NCI-H526 treated with DMSO at 0.1 percent for 48 hours (cell line): ENCODE measurements at places on chromosomes 4 and X.

GRCh38 chrX:139554376-139554775 lies 23.8 kb downstream of the F9 start:
- no peak for DNase-seq

DNA sequence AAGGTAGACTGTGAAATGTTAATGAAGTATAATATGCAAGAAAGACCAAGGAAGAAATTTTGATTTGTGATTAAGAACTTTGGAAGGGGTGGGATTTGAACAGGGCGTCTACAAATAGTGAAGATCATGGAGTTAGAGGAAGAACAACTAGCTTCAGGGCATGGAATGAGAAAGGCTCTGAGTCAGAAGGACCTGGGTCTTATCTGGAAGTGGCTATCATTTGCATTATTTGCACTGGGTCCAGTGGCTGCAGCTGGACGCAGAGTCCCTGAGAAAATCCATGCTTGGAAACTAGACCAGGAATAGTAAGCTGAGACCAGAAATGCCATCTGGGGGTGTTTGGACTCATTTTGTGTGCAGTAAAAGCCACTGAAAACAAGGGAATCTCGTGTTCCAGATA lies 4.3 kb upstream of the LIMCH1 start:
- DNase-seq = no peak

DNA sequence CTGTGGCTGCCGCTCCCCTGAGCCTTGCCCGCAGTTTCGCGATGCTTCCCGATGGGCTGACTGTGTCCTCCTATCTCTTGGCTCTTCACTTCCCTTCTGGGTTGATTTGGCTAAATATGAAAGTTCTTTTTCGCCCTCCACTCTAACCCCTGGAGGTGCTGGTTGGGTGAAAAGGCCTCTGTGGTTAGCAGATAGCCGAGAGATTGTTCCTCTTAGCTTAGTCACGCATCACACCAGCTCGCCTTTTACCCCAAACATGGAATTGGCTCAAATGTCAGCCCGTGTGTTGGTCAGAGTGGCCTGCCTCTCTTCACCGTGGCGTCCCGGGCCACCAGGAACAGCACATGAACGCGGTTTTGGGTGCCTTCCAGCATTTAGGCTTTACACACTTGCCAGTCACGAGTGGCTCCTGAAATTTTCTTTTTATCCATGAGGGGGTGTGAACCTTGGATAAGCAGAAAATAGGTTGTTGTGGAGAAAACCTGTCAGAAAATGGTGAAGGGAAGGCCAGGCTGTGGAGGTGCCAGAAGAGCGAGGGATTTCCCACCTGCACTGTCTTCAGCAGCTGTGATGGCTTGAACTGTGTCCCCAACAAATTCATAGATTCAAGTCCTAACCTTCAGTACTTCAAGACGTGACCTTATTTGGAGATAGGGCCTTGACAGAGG lies 8.9 kb downstream of the CLCN4 start:
- no peak for DNase-seq

GRCh38 chrX:10619425-10620046 lies 849 bp downstream of the MID1 start:
- DNase-seq = peak; percentile 82

GRCh38 chrX:49184294-49185281 lies 1.6 kb downstream of the PRICKLE3 start:
- DNase-seq = peak; percentile 86

GRCh38 chrX:150753357-150753756 lies 60.2 kb downstream of the MTMR1 start:
- peak; percentile 72 for DNase-seq

DNA sequence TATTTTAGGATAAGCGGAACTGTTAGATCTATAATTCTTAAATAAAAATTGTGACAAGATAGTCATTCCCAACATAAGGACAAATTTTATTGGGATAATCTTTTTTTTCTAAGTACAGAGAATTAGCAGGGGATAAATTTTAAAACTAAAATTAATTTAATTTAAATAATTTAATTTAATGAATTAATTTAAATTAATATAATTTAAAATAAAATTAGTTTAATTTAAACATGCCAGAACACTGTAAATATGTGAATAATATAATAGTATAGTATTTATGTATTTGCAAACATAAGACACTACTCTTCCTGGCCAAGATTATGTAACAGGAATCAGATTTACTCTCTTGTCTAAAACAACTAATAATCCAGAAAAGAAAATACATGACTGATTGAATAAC lies 1055.9 kb downstream of the PDHA2 start:
- DNase-seq = no peak

GRCh38 chr4:15436513-15436912 lies 8.7 kb downstream of the C1QTNF7 start:
- DNase-seq = no peak

GRCh38 chr4:37706032-37706431 lies 19.9 kb upstream of the RELL1 start:
- no peak for DNase-seq

DNA sequence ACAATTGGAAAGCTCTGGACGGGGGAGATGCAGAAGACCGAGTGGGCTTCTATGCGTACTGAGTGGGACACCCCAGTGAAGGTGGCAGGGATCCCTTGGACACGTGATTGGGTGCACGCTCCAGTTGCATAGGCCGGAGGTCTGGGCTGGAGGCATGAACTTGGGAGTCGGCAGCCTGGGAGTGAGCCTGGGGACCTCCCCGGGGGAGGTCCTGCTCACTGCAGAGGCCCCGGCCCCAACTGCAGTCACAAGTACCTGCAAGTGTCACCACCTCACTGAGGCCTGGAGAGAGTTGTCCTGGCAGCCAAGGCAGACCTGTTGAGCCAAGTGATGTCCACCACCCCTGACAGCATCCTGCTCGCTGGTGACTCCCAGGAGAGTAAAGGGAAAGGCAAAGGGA lies 49.3 kb upstream of the HMX1 start:
- DNase-seq = no peak

DNA sequence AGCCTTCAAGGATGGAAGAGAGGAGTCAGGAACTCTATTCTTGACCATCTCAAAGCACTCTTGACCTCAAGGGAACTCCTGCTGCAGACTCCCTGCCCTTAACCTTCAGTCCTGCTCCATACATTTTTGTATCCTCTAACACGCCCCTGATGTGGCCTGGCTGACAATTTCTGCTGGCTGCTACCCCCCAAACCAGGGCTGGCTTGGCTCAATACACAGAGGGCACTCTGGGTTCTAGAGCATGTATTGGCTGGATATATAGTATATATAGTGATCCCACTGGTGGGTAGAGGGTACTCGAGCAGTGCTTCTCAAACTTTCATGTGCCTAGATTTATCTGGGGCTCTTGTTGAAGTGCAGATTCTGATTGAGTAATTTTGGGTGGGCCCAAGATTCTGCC lies 101.9 kb downstream of the SMIM20 start:
- no peak for DNase-seq

GRCh38 chr4:68808060-68808459 lies 7.7 kb upstream of the UGT2B10 start:
- DNase-seq = no peak

- DNase-seq = no peak
Observed at GRCh38 chr4:7430368-7430964, 4.3 kb downstream of the PSAPL1 start.

GRCh38 chrX:110089656-110090403 lies 86.9 kb downstream of the TMEM164 start:
- no peak for DNase-seq

GRCh38 chrX:9647431-9647830 lies 118.2 kb downstream of the GPR143 start:
- no peak for DNase-seq

DNA sequence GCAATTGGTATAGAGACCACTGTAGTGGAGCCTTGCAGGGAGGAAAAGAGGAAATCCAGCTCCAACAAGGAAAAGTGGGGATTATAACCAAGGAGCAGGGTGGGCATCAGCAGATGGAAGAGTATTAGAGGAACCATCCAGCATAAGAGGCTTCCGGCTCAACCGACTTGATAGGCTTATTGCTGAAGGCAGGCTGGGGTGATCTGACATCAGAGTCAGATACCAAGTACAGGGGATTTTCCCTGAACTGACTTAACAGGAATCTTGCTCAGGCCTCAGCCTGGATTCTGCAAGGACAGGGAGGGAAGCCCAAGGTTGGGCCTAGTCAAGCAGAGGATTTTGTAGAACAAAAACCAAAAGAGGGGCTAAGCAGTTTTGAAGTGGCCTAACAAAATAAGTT lies 129.6 kb downstream of the DCLK2 start:
- no peak for DNase-seq

- no peak for DNase-seq
Observed at GRCh38 chr4:124564121-124564520, 148.4 kb downstream of the ANKRD50 start.

DNA sequence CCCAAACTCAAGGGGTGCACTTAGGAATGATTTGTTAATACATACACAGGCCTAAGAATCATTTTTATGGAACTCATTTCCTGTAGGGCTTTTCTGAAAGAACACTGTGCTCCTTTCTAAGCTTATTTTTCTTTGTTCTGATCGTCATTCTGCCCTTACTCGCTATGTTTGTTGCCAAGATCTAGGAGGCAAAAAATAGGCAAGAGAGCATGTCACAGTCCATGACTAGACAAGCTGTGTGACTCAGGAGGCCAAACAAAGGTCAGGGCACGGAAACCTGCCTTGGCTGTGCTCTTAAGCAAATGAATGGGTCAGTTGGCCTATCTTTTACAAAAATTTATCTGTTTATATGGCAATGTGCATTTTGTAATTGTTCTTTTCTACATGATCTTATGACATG lies 42.5 kb upstream of the C1GALT1C1 start:
- no peak for DNase-seq

- DNase-seq = no peak
Observed at GRCh38 chrX:129445436-129445835, 77.9 kb downstream of the SMARCA1 start.

DNA sequence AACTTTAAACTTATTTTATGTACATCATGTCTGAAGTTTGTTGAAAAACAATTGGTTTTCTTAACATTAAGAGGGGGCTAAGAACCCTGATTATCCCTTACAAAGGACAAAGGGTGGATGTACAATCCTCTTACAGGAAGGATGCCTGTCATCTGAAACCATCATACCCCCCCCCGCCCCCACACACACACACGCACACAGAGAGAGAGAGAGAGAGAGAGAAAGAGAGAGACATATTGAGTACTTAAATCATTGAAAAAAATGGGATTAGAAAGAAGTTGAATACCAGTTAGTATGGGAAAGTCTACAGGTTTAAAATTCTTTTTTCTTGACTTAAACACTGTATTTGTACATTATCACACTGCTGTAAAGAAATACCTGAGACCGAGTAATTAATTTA lies 10.9 kb upstream of the PGM2 start:
- DNase-seq = no peak

- DNase-seq = no peak
Observed at GRCh38 chr4:5774416-5775036, 63.5 kb downstream of the EVC start.

DNA sequence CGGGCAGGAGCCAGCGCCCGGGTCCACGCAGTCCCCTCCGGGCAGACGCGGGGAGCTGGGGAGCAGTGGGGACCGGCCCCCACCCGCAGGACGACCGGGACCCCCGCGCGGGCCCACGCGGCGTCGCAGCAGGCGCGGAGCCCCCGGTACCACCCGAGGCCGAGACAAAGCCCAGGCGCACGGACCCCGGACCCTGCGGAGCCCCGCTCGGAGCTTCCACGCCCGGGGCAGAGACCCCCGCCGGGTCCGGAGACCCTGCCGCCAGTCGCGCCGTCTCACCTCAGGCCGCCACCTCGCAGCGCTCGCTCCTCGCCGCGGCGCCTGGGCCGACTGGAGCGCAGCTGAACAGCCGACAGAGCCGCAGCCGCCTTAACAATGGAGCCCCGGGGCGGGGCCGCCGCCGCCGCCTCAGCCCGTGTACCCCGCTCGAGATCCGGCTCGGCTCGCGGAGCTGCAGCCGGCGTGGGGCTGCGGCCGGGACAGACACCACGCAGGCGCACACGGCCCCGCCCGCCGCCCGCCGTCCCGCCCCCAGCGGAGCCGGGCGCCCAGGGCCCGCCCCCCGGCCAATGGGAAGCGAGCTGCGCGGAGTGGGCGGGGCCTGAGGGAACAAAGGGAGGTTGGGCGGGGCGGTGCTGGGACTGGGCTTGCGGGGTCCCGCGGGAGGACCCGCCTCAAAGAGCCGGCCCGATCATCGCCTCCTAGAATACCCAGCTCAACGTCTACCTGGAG lies at the start of gene AFAP1:
Gene AFAP1 (minus strand): TSS at position 485 of the 732 bp plus-strand sequence. CDS start 67,783 bp downstream, outside the sequence.
- peak; percentile 81 for DNase-seq

DNA sequence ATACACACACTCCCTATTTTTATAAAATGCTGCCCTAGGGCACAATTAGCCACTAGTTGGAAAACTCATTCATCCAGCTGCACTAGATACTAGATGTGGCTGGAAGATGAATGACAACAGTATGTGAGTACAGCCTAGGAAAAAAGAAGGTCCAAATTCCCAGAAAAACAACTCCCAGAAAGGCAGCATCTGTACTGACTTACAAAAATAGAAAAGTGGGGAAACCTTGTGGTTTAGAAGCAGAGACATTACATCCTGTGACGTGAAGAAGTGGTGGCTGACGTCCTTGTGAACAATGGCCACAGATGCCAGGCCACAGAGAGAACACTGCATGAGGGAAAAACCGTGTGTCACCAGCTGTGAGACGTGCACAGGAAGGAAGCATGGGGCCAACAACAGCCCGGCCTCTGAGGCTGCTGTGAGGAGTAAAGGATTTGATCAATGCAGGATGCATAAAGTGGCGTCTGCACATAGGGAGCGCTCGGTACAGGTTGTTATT lies 81.2 kb downstream of the SPRY1 start:
- DNase-seq = no peak

- DNase-seq = no peak
Observed at GRCh38 chr4:6439120-6439762, 33.2 kb downstream of the PPP2R2C start.

DNA sequence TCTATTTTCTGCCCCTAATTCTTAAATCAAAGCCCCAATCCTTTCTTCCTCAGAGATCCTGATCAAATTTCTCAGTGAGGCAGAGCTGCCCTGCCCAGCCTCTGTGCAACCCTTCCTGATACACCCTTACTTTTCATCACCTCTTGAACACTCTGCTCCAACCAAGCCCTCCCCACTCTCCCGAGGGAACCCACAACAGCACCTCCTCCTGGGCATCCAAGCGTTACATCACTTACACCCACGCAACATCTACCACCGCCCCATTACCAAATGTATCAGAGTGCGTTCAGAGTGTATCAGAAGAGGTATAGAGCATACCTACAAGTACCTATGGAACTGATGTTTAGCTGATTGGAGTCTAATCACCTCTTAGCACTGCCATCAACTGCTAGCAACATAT lies 186.5 kb downstream of the RAP1GDS1 start:
- no peak for DNase-seq

DNA sequence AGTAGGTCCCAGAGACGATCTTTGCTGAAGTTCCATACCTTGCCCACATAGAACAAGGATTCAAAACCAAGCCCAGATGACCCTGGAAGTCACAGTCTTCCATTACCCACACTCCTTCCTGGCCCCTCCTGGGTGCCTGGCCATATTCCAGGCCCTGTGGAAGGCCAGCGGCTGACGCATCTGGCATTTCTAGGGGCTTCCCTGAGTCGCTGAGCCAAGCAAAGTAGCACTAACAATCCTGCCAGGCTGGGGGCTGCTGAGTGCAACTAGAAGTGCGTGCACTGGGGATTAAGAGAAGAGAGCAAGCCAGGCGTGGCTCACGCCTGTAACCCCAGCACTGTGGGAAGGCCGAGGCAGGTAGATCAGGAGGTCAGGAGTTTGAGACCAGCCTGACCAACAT lies 175.2 kb upstream of the CPEB2 start:
- no peak for DNase-seq
